ENCODE measurements at places on chromosomes 11 and 22.
A peak's percentile ranks its signal among the peaks of the same experiment; 100 is the strongest.

DNA sequence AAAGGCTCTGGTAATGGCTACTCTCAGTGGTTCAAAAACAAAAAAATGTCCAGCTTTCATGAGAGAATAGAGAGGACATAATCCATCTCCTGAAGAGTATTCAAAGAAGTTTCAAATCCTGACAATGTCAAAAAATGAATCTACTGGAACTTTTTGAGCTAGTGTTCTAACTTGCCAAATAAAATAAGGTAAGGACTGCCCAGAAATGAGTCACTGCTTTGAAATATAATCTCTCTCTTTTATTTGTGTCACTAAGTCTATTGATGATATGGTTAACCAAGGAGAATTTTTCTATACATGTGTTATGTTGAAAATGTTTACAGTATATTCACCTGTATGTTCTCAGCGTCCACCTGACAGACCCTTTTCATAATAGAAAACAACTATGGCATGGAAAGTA is 3.4 kb downstream of the GUCY1A2 start:
- peak; percentile 37 for DNase-seq

- DNase-seq = no peak
Observed at GRCh38 chr11:2670541-2671100, 29.2 kb downstream of the KCNQ1OT1 start.

DNA sequence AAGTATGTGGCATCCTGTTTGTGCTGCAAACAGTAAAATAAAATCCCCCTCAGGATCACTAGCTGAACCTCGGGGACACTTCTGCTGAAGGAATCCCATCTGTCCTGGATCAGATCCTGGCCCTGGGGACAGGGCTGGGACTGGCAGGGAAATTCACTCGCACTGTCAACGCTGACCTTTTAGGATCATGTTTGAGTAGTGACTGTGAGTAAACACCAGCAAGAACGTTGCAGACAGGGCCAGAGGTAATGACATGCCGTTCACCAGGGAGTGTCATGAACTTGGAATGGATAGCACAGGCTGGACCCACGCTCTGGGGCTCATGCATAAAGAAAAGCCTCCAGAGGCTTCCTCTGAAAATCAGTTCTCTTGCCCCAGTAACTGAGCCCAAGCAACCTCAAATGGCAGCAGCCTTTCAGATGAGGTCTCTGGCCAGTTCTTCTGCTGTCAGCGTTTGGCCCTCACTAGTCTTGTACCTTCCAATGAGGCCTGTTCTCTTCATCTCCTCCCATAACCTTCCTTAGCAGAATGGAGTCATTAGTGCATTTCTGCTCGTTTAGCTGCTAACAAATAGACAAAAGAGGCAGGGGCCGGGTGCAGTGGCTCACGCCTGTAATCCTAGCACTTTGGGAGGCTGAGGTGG is 51.0 kb upstream of the BARX2 start:
- peak; percentile 63 for DNase-seq

DNA sequence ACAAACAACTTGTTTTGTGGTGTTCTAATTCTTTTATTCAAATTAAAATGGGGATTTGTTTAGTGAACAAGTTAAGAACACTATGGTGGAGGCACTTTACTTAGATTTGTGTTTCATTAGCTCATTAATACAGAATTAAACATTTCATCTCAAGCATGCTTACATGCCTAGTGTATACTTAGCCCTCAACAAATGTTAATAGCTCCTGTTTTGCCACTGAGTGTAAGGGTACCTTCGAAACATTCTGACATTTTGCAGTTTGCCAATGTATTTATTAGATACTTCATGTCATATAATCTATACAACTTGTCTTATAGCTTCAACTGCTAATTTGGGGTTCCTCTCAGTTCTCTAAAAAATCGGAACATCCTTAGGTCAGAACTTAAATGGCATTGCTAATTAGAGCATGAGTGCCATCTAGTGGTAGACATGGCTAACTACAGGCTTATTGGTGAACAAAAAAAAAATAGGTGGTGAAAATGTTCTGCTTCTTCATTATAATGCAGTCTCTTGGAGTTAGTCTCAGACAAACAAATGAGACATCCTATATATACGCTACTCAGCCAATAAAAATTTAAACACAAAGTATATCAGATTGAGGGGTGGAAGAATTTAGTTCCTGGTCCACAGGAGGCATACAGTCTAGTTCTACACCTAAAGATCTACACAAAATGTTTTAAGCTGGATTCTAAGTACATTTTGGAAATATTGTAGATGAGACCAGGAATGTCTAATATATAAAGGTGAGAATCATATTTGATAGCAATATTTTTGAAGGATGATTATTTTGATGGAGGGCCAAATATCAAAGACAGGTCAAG is 4.9 kb upstream of the CNTN5 start:
- peak; percentile 53 for DNase-seq

DNA sequence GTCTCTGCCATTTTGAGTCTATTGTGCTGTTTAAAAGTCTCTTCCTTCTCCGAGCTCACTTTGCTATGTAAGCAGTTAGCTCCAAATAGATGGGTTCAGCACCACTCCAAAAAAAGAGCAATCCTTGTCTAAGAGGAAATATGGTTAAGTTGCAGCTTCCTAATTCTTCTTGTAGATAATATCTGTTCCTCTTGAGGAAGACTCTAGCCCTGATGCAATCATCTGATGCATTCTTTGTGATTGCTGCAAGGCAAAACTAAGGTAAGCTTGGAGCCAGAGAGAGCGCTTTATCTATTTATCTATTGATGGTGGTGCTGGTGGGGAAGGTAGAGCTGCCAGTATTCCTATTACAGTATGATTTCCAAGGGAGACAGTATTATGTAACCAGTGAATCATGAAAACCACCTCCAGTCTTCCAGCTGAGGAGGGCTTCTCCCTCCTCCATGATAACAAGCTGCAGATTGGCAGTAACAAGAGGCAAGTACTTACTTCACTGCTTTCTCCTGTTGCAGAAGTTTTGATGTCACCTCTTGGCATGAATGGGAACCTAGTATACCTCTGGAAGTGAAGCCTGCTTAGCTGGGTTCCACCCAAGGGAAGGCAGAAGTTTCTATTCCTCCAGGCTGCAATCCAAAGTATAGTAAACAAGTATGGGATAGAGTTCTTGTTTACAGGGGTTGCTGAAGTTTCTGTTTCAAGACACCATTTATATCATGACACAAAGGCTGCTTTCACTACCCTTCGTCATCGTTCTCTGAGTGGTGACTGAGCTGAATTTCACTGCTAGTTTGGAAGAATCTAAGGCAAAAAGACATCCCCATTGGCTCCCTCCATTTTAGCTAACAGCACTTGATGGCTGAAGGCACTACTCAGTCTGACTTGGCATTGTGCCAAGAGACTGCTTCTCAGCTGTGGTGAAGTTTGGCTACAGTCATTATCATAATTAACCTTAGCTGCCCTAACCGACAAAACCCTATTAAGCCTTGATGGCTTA is 49.7 kb downstream of the FDX1 start:
- DNase-seq = peak; percentile 64

All from GM23248 (cell line).